ENCODE measurements at places on chromosomes 7 and 10.

DNA sequence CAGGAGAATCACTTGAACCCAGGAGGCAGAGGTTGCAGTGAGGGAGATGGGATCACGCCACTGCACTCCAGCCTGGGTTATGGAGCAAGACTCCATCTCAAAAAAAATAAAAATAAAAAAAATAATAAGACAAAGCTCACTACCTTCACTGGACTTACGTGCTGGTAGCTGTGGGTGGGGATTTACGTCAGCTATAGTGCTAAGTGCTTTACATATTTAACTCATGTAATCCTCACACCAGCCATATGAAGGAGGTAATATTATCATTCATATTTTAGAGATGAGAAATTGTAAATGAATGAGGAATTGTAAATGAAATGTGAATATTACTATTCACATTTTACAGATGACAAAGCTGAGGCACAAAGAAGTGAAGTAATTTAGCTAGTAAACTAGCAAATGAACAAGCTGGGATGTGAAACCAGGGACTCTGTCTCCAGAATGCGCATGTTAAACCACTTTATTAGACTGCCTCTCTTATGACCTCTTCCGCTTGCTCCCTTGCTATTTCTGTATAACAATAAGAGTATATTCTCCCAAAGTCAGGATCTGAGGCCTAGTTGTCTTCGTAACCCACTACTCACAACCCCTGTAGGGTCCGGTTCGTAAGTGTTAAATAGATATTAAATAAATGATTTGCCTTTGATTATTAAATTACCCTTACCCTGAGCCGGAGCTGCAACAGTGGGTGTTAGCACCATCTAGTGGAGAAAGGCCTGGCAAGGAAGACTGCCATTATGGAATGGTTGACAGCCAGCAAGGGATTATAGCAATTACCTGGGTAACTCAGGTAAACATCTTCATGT is 70.2 kb downstream of the HTR7 start:
- no peak for DNase-seq

GRCh38 chr7:41199136-41199535 is 503.8 kb downstream of the INHBA start:
- DNase-seq, result no peak

- no peak for DNase-seq
These were observed 42.9 kb downstream of the MKLN1 start for GRCh38 chr7:131370523-131370968.

DNA sequence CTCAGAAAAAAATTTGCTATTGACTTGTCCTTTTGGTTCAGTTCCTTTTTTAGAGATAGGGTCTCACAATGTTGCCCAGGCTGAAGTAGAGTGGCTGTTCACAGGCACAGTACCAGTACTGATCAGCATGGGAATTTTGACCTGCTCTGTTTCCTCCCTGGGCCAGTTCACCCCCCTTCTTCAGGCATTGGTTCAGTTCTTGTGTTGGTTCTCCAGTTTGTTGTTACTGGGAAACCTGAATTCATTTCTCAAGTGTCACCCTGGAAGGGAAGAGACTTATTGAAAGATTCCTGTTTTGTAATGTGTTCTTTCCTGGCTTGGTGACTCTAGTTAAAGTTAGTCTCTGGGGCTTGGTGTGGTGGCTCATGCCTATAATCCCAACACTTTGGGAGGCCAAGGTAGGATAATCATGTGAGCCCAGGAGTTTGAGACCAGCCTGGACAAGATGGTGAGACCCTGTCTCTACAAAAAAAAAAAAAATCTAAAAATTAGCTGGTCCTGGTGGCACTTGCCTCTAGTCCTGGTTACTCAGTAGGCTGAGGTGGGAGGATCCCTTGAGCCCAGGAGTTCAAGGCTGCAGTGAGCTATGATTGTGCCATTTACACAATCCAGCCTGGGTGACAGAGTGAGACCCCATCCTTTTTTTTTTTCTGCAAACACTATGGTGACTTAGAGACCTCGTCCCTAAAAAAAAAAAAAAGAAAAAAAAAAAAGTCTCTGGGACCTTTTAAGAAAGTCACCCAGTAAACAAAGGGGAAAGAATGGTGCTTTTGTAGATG is 52.7 kb downstream of the CNNM2 start:
- no peak for DNase-seq

DNA sequence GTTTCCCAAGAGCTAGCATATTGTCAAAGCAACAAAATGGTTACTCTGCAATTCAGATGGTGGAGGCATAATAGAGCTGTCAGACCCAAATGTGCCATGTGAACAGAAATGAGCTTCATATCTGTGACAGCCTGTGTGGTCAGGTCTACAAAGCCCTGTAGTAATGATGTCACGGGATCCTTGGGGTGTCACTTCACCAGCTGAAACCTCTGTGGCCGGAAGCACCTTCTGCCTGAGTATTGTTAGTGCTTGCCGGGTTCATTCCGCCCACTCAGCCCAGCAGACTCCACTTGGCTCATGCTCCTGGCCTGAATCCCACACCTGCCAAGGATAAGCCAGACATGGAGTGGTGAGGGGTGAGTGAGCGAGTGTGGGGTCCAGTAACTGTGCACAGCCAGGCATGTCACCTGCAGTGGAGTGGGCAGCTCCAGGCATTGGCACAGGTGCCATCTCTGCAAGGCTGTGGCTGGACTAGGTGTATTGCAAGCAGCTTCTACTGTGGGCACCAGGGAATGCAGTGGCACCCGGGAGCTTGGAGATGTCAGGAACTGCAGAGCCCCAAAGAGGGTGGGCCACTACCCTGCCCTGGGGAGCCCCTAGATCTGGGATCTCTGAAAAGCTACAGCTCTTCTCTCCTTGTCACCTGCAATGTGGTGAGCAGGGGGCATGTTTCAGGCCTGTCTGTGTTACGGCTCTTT is 341.9 kb upstream of the CHRM2 start:
- DNase-seq, result no peak

GRCh38 chr7:38178695-38179344 is 775 bp downstream of the STARD3NL start:
- no peak for DNase-seq

DNA sequence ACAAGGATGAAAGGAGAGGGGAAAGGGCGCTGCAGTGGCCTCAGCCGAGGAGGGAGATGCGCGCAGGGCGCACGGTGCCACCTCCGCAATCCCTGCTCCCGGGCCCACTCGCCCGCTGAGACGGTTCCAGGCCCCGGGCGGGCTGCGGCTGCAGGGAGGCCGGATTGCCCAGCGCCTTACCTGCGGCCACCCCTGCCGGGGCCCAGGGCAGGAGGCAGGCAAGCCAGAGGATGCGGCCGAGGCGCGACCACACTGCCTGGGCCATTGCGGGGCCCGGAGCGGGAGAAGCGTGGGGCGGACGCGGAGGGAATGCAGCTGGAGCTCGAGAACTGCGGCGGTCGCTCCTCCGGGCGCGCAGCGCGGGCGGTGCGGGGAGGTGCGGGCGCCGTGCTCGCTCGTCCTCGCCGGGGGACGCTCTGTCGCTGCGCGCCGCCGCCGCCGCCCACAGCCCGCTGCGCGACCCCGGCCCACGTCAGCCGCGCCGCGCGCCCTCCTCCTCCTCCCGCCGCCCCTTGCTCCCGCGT is at the start of gene TMEM130:
Gene TMEM130 (minus strand): TSS at position 418 of the 524 bp plus-strand sequence. CDS start 153 bp downstream, at position 265.
- no peak for DNase-seq
